ENCODE measurements at places on chromosomes 2 and 18.

DNA sequence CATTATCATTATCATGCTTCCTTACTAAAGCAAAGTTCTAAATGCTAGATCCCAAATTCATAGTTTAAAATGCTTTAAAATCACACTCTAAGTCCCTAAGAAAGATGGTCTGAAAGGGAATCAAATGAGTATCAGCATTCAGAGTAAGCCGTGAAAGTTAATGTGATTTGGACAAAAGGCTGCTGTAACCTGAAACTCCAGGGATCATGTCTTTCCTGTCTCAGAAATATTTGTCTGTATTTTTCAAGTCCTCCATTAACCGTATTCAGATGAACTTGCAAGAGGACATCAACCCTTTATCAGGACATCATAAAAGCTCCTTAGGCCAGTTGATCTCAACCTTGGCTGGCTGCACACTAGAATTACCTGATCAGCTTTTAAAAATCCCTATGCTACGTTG, 324.3 kb upstream of the PKDCC start:
- H3K4me3 ChIP-seq, result no peak overlapping the region
- no peak overlapping the region for H3K27ac ChIP-seq
- no peaks in the 10 kb centered on the region for H3K36me3 ChIP-seq
- no peaks in the 10 kb centered on the region for H3K27me3 ChIP-seq
- peaks cover 5% of the 10 kb centered on the region for H3K4me1 ChIP-seq
- DNase-seq, result no peak

DNA sequence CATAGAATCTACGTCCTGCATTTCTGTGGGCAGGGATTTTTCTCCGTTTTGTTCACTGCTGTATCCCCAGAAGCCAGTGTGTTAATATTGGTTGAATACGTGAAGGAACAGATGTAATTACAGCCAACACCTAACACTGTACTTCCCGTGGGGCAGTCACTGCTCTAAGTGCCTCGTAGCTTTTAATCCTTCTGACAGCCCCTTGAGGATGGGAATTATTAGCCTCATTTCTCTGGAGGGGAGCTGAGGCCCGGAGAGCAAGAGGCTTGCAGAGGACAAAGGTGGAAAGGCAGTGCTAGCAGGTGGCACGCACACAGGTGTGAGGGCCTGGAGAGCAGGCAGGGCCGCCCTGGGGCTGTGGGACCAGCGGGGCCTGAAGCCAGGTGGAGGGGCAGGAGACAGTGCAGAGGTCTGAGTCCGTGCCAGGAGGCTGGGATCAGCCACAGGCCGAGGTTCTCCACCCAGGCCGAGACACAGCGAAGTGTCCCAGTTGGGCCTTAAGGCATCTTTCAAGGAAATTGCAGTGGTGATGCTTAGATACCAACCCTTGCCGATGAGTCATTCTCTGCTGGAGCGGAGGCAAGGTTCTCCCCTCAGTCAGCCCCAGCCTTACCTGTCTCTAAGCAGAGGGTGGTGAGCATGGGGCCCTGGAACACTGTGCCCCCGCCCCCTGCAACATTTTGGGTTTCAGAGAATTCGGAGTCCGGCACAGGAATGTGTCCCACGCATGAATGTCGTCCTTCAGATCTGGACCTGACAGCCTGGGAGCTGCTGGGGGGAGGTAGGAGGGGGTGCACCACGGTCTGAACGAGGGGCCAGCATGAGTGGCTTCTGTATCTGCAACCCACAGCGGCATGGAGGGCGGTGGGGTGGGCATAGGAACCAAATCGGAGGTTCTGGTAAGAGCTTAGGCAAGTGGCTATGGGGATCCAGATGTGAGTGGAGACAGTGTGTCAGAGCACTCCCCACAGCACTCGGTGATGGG, 122.6 kb downstream of the GBX2 start:
- H3K27me3 ChIP-seq, result no peaks in the 10 kb centered on the region
- H3K27ac ChIP-seq, result no peak overlapping the region
- H3K36me3 ChIP-seq, result peaks cover 20% of the 10 kb centered on the region
- H3K4me1 ChIP-seq, result peaks cover 9% of the 10 kb centered on the region
- no peak for DNase-seq

DNA sequence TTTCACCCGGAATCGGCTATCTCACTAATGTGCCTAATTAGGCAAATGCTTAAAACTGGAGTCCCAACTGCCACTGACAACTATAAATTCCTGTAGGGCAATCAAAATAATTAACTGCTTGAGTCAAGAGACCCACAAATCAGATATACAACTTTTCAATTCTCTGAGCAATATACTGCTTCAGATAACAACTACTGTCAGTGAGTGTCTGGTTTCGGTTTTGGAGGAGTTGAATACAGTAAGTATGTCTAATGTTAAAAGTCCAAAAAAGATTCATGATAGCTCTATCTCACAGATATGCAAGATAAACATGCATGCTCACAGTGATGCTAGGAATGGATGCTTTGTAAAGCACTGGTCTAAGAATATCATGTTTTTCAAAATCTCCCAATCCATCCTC, 283.3 kb downstream of the NRXN1 start:
- H3K4me3 ChIP-seq, result no peak overlapping the region
- H3K4me1 ChIP-seq, result no peaks in the 10 kb centered on the region
- H3K27me3 ChIP-seq, result no peaks in the 10 kb centered on the region
- H3K27ac ChIP-seq, result no peak overlapping the region

- H3K36me3 ChIP-seq, result no peaks in the 10 kb centered on the region
- no peak for DNase-seq
These were observed 84.1 kb upstream of the EPB41L3 start for GRCh38 chr18:5627776-5628511.

- no peaks in the 10 kb centered on the region for H3K4me1 ChIP-seq
- no peaks in the 10 kb centered on the region for H3K27me3 ChIP-seq
- no peaks in the 10 kb centered on the region for H3K36me3 ChIP-seq
These were observed 135.3 kb downstream of the CCDC148 start for GRCh38 chr2:158321264-158321663.

GRCh38 chr2:100960688-100961087, 41.4 kb upstream of the RPL31 start:
- peaks cover 16% of the 10 kb centered on the region for H3K27me3 ChIP-seq
- H3K36me3 ChIP-seq, result no peaks in the 10 kb centered on the region
- H3K4me1 ChIP-seq, result no peaks in the 10 kb centered on the region
- H3K27ac ChIP-seq, result no peak overlapping the region
- no peak overlapping the region for H3K4me3 ChIP-seq
- no peak for DNase-seq

DNA sequence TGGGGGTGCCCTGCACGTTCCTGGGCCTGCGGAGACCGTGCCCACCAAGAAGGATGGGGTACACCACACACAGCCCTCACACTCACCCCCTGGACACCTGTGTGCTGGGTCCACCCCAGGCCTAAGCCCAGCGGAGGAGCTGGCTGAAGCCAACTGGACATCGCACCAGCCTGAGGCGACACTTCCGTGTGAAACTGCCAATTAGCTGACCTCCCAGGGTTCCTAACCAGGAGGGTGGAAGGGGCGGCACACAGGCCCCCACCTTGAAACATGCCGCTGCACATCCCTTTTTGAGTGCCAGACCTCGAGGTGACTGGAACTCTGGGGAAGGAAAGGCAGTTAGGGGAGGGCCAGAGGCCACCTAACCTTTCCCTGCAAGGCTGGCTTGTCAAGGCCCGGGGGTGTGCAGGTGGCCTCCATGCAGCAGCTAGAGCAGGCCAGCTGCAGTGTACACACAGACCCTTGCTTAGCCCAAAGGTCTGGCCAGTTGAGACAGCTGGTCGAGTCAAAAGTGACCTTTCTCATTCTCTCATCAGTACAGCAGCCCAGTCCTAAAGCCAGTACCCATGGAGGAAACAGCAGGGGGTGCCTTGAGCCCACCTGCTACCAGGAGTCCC, 4.5 kb downstream of the STK25 start:
- DNase-seq, result no peak
- H3K27ac ChIP-seq, result no peak overlapping the region
- H3K4me3 ChIP-seq, result no peak overlapping the region

- no peaks in the 10 kb centered on the region for H3K27me3 ChIP-seq
- no peak overlapping the region for H3K4me3 ChIP-seq
- peaks cover 40% of the 10 kb centered on the region for H3K36me3 ChIP-seq
- no peak for DNase-seq
These were observed 26.8 kb downstream of the SLC30A6 start for GRCh38 chr2:32192418-32192817.

GRCh38 chr2:69001879-69002278, 11.1 kb upstream of the ANTXR1 start:
- no peak for DNase-seq
- H3K4me3 ChIP-seq, result no peak overlapping the region
- H3K4me1 ChIP-seq, result no peaks in the 10 kb centered on the region
- no peak overlapping the region for H3K27ac ChIP-seq
- H3K27me3 ChIP-seq, result peaks cover 68% of the 10 kb centered on the region

GRCh38 chr2:132383956-132384355, 32.6 kb upstream of the GPR39 start:
- H3K4me3 ChIP-seq, result no peak overlapping the region
- no peak for DNase-seq
- H3K36me3 ChIP-seq, result no peaks in the 10 kb centered on the region
- H3K27me3 ChIP-seq, result no peaks in the 10 kb centered on the region
- no peak overlapping the region for H3K27ac ChIP-seq

GRCh38 chr2:12642859-12643258, 73.9 kb upstream of the TRIB2 start:
- no peak for DNase-seq
- no peak overlapping the region for H3K27ac ChIP-seq

GRCh38 chr2:233654501-233654900, 17.2 kb upstream of the UGT1A9 start:
- H3K4me1 ChIP-seq, result no peaks in the 10 kb centered on the region
- H3K27ac ChIP-seq, result no peak overlapping the region
- no peak for DNase-seq
- H3K4me3 ChIP-seq, result no peak overlapping the region
- H3K36me3 ChIP-seq, result no peaks in the 10 kb centered on the region
- H3K27me3 ChIP-seq, result peaks cover 40% of the 10 kb centered on the region

- no peaks in the 10 kb centered on the region for H3K4me1 ChIP-seq
- no peak overlapping the region for H3K27ac ChIP-seq
- H3K4me3 ChIP-seq, result no peak overlapping the region
- no peak for DNase-seq
These were observed 436.6 kb upstream of the NRP2 start for GRCh38 chr2:205245652-205246051.
